Renal cortex interstitium (tissue), 15 donors: ENCODE measurements at places on chromosomes 5 and 9. TPM values are rescaled to one million over a fixed set of nuclear protein-coding genes. Genes with fewer than 3 reads are reported as not detected.
A peak's percentile ranks its signal among the peaks of the same experiment; 100 is the strongest.

Gene PCDHB11
- polyA plus RNA-seq = 4.0 TPM

GRCh38 chr5:41115281-41115680, 44.1 kb upstream of the MROH2B start:
- no peak for DNase-seq

- DNase-seq = peak; percentile 7
Measured at GRCh38 chr5:79929095-79929494, 62.0 kb downstream of the MTX3 start.

Gene GNG10
- polyA plus RNA-seq = 64.5 TPM

- no peak for DNase-seq
Measured at GRCh38 chr9:137630126-137630525, 11.3 kb downstream of the EHMT1 start.

GRCh38 chr5:67808340-67808739, 407.2 kb upstream of the PIK3R1 start:
- no peak for DNase-seq

DNA sequence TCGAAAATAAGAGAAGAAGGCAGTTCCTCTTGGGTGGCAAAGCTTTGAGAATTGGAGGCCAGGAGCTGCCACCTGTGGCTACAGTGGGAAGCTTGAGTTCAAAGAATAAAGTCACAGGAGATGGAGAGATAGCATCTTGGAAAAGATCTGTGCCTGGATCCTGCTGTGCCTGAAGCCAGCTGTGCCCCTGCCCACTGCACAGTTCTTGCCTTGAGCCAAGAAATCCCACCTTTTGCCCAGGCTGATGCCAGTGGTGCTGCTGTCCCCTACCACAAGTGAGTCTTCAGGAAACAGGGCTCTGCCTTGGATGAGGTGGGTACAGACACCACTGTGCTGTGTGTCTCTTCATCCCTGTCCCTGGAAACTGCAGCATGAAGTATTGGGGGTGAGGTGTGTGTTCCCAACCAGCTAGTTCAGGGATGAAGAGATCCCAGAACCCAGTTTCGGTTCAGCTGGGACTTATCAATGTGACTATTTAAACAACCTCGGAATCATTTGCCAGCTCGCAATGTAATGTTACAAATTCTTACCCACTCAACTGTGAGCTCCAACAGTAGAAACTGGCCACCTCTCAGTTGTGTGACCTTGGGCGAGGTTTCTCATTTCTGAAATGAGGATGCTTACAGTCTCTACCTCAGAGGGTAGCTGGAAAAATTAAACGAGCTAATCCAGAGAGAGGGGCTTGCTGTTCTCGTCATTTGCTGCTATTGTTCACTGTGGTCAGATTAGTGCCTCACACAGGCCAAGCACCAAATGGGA, 5.9 kb downstream of the IER5L start:
- no peak for DNase-seq

GRCh38 chr5:148393390-148393741, 9.6 kb downstream of the FBXO38 start:
- no peak for DNase-seq

Gene SLC2A6
- 1.6 TPM for polyA plus RNA-seq

DNA sequence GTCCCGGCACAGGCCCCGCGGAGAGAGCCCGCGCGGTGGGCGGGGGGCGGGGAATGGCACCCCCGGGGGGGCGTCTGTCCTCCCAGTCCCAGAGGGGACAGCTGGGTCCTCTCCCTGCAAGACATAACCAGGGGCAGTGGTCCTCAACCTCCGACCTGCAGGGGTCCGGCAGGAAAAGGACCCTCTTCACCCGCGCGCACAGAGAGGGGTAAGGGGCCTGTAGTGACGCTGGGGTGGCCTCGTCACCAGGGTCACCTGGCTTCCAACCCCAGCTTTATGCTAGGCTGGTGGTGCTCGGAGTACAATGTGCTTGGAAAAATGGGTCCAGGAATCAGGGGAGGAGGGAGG, 34.2 kb downstream of the LHX2 start:
- DNase-seq = no peak

GRCh38 chr5:76782444-76782843, 36.4 kb upstream of the F2RL1 start:
- no peak for DNase-seq

DNA sequence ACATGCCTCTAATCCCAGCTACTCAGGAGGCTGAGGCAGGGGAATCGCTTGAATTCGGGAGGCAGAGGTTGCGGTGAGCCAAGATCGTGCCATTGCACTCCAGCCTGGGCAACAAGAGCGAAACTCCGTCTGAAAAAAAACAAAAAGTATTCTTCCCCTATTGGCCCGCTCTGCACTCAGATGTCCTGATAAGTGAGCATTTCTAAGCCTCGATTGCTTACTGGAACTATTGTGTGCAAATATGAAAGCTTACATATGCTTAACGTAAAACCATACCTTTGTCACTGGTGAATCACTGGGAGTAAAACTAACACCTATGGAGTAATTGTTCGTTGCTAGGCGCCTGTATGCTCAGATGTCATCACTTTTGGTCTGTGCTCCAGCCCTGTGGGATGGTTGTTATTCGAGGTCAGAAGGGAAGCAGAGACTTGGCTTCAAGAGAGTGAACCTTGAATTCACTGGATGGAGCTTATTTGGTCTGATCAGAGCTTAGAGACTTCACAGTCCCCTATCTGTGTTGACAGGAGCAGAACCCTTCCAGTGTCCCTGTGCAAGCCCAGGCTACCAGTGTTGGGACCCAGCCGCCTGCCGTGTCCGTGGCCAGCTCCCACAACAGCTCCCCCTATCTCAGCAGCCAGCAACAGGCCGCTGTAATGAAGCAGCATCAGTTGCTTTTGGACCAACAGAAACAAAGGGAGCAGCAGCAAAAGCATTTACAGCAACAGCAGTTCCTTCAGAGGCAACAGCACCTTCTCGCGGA, 25.3 kb upstream of the LTC4S start:
- DNase-seq = no peak

DNA sequence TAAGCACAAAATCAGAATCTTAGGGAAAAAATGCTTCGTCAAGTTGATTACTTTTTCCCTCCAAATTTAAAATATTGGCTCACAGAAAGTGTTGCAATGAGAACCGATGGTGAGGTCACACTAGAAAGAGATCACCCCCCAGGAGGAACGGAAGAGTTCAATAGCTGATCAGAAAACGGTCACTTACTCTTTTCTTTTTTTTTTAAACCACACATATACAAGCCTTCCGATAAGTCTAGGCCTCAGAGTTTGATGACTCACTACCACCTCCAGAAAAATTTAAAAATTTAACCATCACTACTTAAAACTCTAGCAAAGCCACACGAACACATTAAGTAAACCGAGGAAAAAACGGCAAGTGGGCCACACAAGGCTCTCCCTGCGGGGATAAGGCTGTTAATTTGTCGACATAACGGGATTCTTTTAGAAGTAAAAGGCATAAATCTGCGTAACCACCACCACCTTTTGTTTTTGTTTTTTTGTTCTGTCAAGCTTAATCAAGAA, 1.2 kb downstream of the SURF4 start:
- no peak for DNase-seq

DNA sequence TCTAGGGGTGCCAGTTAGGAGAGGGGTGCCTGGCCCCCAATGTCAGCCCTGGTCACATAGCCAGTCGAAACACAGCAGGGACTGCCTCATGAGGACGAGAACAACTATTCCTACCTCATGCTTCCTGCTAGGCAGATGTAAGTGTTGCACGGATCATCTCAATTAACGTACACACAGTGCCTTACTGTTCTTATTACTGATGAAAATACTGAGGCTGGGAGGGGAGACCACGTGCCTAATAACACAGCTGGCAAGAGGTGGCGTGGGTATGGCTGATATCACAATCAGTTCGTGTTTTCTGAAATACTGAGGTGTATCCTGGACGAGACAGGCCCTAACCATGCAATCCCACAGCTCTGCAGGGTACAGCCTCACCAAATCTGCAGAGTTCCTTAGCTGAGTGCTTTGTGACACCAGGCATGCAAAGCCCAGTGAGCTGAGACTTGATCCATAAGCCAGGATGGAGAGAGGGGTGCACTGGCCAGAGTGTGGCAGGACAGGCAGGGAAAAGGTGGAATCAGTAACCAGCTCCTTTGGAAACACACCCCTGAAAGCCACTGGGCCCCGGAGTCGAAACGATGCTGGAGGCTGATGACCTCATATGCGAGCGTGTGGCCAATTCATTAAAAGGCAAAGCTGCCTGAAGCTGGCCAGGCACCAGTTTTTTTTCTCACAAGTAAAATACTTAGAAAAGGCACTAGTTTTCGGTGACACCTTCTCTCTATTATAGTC, 63.9 kb downstream of the PRRT1B start:
- DNase-seq = no peak

- DNase-seq = no peak
Measured at GRCh38 chr5:98961665-98962344, 33.0 kb upstream of the CHD1 start.
